Astrocyte of the spinal cord (primary cell): ENCODE measurements at places on chromosomes 13 and 19.

GRCh38 chr19:53927739-53928138, 18.7 kb downstream of the CACNG7 start:
- DNase-seq: peak; percentile 54

GRCh38 chr19:13693889-13694288, 70.4 kb upstream of the MRI1 start:
- no peak for DNase-seq

DNA sequence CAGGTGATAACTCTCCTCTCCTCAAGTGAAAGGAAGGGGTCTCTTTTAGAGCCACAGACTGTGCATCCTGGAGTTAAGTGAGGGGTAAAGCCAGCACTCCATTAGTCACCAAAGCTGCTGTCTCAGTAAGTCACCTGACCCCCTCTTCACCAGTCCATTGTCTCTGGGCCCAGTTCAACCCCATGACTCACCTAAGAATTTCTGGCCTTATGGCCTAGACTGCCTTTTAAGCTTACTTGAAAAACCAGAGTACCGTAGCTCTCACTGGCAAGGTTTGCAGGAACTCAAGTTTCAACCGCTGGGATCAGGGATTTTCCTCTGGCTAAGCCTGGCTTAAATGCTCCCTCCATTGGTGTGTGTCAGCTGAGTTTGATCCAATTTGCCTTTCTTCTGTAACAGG, 23.4 kb upstream of the EID2 start:
- no peak for DNase-seq

DNA sequence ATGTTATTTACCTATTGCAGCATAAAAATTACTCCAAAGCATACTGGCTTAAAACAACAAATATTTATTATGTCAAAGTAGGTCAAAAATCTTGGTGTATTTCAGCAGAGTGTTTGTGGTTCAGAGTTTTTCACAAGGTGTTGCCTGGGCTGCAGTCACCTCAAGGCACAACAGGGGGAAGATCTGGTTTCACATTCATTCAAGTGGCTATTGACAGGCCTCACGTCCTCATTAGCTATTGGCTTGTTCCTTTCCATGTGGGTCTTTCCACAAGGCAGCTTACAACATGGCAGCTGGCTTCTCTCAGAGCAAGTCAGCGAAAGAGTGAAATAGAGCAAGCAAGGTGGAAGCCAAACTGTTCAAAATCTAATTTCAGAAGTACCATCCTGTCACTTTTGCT, 602.9 kb downstream of the OLFM4 start:
- DNase-seq: no peak

DNA sequence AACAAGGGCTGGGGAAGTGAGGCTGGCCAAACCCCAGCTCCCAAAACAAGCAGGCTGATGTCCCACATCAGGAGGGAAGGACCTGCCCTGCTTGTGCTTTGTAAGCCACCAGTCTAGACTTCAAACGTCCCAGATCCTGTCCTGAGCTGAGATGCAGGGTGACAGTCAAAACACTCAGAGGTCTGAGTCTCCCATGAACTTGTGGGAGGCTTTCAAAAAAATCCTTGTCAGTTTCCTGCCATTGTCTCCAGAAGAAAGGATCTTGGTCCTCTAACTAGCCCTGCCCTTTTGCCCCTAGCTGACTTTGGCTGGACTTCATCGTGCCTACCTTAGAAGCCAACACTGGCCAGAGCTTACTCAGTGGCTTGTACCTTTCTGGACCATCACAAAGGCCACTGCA, 43.3 kb downstream of the DZIP1 start:
- no peak for DNase-seq

GRCh38 chr13:48158290-48158689, 63.4 kb upstream of the MED4 start:
- no peak for DNase-seq

GRCh38 chr13:65971541-65971940, 1258.6 kb downstream of the PCDH9 start:
- DNase-seq: no peak

- no peak for DNase-seq
Measured at GRCh38 chr13:55013051-55013450, 1984.4 kb downstream of the OLFM4 start.

DNA sequence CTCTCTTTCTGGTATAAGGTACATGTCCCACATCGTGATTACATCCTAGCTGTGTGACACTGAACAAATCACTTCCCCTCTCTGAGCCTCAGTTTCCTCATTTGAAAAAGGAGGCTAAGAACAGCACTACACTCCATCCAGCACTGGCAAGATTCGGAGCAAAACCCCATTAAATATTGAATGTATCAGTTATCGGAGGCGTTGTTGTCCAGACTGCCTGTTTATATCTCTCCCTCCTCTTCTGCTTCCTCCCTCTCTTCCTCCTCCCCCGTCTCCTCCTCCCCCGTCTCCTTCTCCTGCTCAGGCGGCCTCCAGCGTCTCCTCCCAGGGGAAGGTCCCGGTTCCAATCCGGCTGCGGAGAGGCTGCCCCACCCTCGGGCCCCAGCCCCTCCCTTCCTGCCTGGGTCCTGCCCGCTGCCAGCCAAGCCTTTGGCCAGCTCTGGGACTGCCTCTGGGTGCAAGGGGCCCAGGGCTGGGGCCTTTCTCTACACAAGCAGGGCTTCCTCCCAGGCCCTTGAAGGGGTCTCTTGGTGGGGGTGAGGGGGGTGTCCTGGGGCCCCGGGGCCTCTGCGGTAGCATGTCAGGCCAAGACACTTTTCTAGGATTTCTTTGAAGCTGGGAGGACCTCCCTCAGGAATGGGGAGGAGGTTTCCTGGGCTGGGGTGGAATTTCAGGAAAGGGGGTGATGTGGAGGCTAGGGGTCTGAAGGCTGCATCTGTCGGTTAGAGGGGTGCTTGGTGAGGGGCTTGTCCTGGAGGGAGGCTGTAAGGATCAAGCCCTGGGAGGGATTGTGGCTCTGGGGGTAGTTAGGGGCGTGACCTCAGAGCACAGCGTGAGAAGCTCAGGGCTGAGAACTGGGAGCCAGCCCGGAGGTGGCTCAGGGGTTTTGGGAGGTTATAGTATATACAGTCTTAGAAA, 1.9 kb downstream of the RRAS start:
- DNase-seq: peak; percentile 65

DNA sequence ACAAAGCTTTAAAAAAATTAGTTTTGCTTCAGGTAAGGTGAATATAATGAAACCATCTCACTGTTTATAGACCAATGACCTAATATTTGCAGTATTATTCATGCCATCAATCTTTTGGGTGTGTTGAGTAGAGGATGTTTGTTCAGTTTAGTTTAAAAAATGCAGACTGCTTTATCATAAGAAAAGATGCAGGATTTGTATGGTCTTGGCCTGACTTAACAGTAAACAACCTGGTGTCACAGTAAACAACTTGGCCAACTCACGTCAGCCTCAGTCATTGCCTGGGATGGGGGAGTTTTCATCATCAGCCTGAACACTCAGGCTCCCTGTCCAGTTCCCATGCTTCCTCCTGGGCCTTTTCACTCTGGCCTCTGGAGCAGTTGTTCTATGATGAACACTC, 55.1 kb downstream of the LMO7 start:
- DNase-seq: no peak

DNA sequence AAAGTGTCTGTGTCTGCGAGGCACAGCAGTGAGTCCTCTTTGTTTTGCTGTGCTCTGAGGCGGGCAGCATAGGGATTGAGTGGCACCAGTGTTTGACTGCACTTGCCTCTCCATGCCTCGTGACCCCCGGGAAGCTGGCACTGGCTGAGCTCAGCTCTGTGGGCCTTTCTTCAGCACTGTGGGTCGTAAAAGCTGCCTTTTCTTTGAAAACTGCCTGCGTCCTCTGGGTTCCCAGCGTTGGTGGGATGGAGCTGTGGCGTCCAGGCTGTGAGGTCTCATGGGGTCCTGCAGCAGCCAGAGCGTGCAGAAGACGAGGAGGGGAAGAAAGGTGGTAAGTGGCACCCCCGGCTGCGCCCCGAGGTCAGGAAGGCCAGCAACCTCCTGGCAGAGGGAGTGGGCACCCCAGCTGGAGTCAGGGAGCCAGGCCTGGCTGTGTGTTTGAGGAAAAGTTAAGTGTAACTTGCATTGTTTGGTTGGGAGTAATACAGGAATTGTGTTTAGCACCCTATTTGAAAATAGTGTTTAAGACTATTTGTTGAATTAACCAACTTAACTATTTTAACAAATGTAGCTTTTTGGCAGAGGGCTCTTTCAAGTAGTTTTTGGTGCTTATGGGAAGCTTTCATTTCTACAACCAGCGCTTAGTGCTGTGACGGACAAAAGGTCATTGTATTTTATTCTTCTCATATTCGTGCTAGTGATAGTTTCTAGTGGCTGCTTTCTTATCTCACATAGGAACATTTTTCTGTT, 79.3 kb upstream of the TEX29 start:
- DNase-seq: no peak

DNA sequence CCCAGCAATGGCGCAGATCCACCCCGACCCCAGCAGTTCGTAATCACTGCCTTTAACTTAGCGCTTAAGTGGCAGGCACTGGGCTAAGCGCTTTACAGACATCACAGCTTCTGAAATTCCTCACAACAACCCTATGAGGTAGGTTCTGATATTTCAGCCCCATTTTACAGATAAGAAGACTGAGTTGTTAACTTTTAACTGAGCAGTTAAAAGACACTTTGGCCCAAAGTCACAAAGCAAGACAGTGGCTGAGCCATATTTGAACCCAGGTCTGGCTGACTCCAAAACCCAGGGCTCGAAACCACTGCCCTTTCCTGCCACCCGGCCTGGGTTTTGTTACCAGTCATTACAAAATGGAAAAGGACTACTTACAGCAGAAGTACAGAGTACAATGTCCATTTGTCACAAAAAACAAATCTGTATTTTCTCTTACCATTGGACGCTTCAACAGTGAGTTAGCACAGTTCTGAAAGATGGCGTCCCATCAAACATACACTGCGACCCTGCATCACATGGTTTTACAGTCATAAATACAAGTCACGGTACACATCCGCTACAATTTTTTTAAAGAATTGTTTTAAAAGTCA, 8.5 kb downstream of the HNRNPL start:
- DNase-seq: no peak
